ENCODE measurements at places on chromosomes 2 and 18.
A peak's percentile ranks its signal among the peaks of the same experiment; 100 is the strongest.

DNA sequence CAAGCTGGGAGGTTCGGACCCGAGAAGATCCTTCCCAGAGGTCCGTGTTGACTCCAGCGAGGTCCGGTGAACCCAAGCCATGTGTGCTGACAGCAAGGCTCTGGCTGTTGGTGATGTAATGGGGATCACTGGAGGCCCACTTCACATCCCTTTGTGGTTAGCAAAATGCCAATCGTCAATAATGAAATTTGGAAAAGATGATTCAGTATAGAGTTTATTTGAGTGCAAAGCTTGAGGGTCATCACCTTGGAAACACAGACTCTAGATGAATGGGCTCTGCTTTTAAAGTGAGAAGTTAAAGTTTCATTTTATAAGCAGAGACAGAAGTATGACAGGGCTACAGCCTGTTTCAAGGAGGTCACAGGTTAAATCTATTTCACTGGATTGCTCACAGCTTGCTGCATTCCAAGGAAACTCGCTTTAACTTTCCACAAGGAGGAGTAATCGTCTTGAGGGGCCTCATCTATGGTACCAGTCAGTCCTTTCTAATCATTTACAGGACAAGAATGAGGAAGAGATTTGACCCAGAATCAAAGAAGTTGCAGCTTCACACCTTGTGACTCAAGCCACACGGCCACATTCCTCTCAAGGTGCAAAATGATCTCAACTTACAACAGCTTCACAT is 140.5 kb downstream of the TPO start:
- DNase-seq = peak; percentile 76

- peak; percentile 71 for DNase-seq
Measured at GRCh38 chr2:152646775-152647174, 70.5 kb downstream of the PRPF40A start.

- DNase-seq = no peak
Measured at GRCh38 chr2:109557309-109557708, 56.5 kb downstream of the SEPTIN10 start.

GRCh38 chr18:79203017-79203605 is 133.9 kb downstream of the ATP9B start:
- DNase-seq = no peak

DNA sequence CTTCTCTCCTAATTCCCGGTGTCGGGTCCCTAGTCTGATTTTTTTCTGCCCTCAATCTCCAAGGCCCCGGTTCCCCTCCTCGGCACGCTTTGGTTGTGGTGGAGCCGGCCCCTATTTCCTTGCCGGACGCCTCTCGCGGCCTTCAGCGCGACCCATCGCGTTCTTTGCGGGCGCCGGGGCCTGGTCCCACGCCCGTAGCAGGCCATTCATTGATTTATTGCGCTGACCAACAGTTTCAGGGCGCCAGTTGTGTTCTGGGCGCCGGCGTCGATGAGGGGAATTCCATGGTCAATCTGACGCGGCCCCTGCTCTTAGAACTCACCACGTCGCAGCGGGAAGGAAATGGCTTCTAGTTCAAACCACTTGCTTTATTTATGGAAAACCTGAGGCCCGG is 396 bp downstream of the CNOT9 start:
- no peak for DNase-seq

- no peak for DNase-seq
Measured at GRCh38 chr2:14557111-14557510, 75.4 kb upstream of the LRATD1 start.

DNA sequence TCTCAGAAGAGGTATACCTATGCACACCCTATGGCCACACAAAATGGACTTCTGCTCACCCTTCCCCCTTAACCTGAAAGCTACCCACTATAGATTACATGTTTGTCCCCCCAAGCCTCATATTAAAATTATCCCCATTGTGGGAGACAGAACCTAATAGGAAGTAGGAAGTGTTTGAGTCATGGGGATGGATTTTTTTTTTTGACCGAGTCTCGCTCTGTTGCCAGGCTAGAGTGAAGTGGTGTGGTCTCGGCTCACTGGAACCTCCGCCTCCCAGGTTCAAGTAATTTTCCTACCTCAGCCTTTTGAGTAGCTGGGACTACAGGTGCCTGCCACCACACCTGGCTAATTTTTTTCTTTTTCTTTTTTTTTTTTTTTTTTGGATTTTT is 98.6 kb downstream of the MREG start:
- no peak for DNase-seq

- no peak for DNase-seq
Measured at GRCh38 chr2:203155406-203155805, 83.4 kb upstream of the CYP20A1 start.

DNA sequence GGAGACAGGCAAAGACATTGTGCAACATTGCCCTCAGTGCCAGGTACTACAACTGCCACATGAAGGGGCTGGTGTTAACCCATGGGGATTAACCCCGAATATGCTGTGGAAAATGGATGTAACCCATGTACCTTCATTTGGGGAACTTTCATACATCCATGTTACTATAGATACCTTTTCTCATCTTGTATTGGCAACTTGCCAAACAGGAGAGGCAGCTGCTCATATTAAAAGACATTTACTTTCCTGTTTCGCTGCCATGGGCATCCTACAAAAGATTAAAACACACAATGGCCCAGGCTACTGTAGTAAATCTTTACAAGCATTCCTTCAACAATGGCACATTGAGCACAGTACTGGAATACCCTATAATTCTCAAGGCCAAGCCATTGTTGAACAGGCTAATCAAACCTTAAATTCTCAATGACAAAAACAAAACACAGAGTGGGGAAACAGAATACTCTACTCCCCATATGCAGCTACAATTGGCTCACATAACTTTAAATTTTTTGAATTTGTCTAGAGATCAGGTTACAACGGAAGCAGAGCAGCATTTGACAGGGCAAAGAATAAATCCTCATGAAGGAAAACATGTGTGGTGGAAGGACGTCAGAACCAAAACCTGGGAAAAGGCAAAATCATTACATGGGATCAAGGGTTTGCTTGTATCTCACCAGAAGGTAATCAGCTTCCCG is 1723.5 kb upstream of the LRRTM1 start:
- no peak for DNase-seq

GRCh38 chr2:64562148-64562784 is 38.1 kb downstream of the AFTPH start:
- no peak for DNase-seq

DNA sequence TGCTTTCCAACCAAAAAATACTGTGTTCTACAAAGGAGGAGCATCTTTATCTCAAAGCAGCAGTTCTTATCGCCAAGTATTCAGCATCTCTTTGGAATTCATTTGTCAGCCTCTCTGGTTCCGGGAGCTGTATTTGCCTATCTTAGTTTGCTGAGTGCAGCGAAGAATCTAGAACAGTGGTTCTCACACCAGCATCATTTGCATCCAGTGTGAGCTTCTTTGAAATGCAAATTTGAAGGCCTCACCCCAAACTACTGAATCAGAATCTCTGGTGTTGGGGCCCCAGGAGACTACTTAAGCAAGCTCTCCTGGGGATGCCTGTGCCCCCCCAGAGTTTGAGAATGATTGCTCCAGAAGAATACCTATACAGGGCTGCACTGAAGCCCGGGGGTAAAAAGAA is 1.5 kb upstream of the PTPN2 start:
- no peak for DNase-seq

GRCh38 chr2:174450021-174450816 is 36.6 kb downstream of the GPR155 start:
- no peak for DNase-seq

- no peak for DNase-seq
Measured at GRCh38 chr2:19216676-19217602, 141.5 kb downstream of the OSR1 start.

DNA sequence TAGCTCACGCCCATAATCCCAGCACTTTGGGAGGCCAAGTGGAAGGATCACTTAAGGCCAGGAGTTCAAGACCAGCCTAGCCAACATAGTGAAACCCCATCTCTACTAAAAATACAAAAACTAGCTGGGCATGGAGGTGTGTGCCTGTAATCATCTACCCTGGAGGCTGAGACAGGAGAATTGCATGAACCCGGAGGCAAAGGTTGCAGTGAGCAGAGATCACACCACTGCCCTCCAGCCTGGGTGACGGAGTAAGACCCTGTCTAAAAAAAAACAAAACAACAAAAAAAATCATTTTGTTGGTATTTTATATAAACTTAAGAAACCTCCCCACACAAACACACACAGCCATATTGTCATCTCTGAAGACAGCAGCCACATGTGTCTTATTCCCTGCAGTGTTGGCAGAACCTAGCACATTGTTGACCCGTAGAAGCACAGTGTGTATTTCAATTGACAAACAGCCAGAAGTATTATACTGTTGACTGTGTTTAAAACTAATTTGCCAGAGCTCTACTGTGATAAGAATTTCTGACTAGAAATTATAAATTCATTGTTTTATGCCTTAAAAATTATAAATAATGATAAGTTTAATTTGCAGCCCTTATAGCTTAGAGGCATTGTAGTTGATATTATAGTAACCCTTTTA is 68.1 kb downstream of the DNAJC10 start:
- no peak for DNase-seq

DNA sequence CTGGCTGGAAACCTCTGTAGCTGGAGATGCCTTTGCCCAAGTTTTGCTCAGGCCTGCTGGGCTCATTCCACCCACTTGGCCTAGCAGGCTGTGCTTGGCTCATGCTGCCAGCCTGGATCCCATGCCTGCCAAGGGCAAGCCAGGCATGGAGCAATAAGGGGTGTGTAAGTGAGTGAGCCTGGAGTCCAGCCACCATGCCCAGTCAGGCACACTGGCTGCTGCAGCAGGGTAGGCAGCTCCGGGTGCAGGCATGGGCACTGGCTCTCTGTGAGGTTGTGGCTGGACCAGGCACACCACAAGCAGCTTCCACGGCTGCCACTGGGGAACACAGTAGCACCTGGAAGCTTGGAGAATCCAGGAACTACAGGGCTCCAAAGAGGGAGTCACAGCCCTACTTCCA is 147.7 kb upstream of the HS6ST1 start:
- no peak for DNase-seq

- no peak for DNase-seq
Measured at GRCh38 chr2:23550553-23550952, 165.6 kb downstream of the KLHL29 start.

- no peak for DNase-seq
Measured at GRCh38 chr18:12291161-12291560, 16.9 kb upstream of the TUBB6 start.

DNA sequence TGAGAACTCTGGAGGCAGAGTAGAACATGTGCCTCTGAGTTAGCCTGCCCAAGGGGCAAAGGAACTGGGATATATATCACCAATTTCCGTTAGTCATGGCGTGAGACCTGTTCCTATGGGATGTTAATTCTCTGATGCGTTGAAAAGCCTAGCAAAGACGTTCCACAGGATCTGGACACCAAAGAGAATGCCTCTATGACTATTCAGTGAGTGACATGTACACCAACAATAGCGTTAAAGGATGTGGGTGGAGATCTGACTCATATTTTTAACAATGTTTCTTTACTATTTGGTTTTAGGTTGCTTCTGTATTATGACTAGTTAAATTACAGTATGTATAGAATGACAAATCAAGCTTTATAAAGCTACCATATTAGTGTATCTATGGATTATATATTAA is 320.9 kb upstream of the MC4R start:
- peak; percentile 26 for DNase-seq

GRCh38 chr2:230865766-230866755 is 1.3 kb downstream of the ITM2C start:
- DNase-seq = no peak

- DNase-seq = no peak
Measured at GRCh38 chr2:236865052-236865451, 220.6 kb upstream of the COPS8 start.

DNA sequence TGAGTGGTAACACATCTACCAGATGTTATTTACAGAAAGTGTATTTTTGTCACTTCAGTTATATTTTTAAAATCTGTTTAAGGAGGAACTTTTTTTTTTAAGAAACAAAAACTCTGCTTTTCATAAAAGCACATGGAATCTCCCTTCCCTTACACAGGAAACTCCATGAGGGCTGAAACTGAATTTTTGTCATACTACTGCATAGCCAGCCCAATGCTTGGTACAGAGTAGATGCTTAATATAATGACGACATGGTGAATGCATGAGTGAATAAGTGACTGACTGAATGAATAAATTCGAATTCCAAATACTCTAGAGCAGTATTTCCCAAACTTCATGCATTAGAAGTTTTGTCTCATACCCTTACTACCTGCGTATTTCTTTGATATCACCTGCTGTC is 86.5 kb downstream of the ROCK2 start:
- no peak for DNase-seq

DNA sequence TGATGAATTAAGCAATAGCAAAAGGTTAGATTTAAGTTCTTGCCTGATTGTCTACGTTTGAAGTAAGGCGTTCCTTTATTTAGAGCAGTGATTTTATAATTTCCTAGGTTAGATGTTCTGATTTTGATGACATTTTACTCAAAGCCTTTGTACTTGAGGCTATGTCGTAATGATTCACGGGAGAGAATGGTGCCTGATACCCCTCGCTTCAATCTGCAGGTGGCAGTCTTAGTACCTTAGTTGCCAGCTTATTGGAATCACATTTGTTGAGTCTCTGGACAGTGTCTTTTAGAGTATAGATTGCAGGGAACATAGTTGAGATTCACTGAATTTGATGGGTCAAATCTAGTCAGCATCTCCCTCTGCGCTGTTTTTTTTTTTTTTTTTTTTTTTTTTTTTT is 89.5 kb downstream of the BIRC6 start:
- no peak for DNase-seq

DNA sequence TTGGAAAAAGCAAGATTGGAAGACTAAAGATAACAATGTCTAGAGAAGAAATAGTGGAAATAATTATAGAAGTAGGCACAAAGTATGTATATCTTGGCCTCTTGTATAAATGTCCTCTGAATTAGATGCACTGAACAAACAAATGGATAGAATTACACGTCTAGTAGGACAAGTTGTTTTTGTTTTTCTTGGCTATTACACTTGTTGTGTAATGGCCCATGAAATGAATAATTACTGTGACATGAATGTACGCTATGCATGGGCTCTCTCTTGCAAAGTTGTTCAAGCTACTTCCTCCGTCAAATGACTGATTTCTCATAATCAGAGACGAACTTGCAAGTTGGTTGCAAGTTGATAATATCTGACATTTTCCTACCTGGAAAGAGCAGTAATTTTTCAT is 126.2 kb downstream of the PDE1A start:
- DNase-seq = no peak

- DNase-seq = no peak
Measured at GRCh38 chr18:48943333-48943732, 7.4 kb downstream of the SMAD7 start.

DNA sequence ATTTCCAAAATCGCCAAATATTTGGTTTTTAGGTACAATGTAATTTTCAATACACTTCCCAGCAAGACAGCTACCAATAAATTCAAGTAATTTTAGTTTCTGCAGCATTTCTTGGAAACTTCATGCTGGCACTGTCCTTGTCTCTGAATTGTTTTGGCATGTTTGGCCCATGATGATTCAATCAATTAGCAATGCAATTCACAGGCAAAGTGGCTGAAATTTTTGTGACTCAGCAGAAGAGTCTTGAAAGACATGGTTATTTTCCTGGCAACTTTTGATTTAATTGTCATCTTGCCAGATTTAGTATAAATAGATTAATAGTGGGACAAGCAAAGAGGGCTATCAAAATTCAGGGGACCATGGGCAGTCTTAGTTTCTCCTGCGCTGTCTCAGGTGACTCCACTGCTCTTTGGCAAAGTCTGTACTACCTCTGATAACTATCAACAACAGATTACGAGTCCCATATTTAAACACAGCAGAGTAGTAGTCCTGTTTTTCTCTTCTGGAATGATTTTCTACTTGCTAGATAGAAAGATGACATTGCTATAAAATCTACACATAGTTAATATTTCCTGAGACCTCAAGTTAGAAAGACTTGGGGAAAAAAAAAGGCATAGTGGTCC is 88.9 kb upstream of the CYP26B1 start:
- DNase-seq = peak; percentile 61

- no peak for DNase-seq
Measured at GRCh38 chr2:217168496-217168895, 308.6 kb upstream of the TNP1 start.

All from skeletal muscle cell (primary cell).